GM12891 (cell line): ENCODE measurements at places on chromosomes 1 and 21.

DNA sequence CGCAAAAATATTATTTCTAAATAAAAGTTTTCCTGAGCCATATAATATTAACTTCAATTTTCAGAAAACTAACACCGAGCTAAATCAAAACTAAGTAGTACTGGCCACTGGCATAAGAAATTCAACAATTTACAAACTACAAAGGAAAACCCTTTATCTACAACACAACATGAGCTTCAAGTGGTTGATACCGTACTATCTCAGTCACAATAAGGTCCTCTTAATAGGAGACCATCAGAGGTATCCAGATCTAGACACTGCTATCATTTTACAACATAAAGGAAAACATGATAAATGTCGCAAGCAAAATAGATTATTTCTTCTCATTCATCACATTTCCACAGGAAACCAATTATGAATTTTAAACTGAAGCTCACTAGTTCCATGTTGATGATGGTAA lies 39.5 kb downstream of the GATAD2B start:
- no peak for DNase-seq

DNA sequence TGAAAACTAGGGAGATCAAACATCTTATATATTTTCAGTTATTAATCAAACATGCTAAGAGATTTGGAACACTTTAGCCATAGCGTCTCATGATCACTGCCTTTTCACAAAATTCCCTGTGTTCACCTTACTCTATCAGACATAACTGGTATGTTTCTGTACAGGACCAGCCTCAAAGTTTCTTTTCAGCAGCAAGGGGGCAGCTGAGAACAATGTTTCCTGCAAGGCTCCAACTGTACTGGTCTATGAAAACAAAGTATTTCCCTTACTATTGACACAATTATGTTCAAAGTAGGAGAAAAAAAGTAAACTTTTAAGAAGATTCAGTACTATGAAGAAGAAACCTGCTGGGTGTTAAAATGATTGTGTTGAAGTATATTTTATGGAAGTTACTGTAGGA lies 98.5 kb downstream of the ATF6 start:
- DNase-seq = no peak

DNA sequence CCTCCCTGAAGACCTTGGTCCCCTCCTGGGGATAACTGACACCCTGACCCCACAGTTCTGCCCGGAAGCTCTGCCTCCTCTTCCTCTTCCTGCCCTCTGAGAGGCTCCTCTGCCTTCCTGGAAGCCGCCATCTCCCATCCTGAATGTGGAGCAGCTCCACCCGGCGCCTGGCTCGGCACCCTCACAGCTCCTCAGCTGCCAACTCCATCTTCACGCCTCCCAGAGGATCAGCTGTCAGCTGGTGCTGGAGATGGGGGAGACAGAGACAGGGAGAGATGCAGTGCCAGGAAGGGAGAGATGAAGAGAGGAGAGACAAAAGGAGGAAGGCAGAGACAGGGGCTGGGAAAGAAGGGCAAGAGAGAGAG lies 210.4 kb upstream of the CSF3R start:
- no peak for DNase-seq

GRCh38 chr1:92291372-92291999 lies 7.3 kb downstream of the GLMN start:
- DNase-seq = no peak

DNA sequence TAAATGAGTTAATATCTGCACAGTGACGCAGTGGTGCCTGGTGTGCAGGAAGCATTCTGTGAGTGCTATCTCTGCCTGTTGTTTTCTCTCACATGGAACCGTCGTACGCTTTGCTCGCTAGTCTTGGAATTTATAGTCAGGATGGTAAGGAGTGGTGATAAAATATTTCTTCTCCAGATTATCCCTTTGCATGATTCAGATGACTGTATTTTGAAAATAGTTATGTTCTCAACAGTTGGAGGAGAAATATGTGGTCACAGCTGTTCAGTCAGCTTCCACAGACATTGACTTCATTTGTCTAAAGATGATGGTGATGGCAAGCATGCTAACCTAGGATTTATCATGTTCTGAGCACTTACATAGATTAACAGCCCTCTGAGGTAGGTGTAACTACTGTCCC lies 41.3 kb upstream of the VAMP3 start:
- DNase-seq = no peak

DNA sequence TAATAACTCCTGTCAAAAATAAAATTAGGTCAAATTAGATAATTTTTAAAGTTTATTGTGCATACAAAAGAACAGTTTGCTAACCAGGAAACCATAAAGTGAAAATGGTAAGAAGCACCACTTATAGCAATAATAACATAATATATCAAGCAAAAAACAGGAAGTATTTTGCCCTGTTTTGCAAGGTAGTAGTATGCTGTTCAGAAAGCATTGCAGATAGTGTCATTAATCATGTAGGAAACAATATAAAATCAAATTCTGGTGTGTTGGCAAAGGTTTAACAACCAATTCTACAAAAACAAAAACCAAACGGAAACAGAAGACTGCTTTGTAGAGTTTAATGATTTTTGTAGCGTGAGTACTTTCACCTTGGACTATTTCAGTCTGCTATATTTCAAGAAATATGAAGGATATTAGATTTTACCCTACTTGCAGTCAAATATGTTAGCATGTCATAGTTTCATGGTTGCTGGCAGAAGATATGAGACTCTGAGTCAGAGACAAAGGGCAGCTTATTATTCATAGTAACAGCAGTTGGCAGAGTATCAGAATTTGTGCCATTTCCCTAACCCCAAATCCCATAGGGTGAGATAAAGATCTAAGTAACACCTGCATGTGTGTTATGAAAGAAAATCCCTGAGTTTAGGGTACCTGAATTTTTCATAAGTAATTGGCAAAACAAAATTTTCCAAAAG lies 729.0 kb upstream of the BRINP3 start:
- no peak for DNase-seq

- DNase-seq = no peak
Measured at GRCh38 chr1:44485934-44486460, 80.9 kb downstream of the RNF220 start.

- DNase-seq = no peak
Measured at GRCh38 chr1:110393286-110393685, 2.5 kb upstream of the SLC16A4 start.

- DNase-seq = no peak
Measured at GRCh38 chr1:91760512-91760911, 125.4 kb downstream of the TGFBR3 start.

- no peak for DNase-seq
Measured at GRCh38 chr1:162319493-162320175, 57.0 kb downstream of the SPATA46 start.

- no peak for DNase-seq
Measured at GRCh38 chr1:185568155-185569123, 165.8 kb upstream of the HMCN1 start.

DNA sequence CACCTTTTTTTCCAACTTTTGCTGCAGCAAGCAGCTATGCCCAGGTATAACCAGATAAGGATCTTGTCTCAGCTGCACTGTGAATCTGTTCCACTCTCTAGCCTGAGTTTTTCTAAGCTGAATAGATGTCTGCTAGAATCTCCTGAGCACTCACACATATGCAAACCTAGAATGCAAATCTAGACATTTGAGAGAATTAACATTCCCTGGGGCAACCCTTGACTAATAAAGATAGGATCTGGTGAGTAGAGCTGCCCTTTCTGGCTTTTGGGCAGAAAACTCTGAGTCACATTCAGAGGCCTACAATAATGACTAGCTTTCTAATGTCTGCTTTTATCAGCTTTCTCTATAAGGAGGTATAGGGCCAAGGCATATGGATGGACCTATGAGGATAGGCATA lies 61.4 kb upstream of the BARHL2 start:
- no peak for DNase-seq

DNA sequence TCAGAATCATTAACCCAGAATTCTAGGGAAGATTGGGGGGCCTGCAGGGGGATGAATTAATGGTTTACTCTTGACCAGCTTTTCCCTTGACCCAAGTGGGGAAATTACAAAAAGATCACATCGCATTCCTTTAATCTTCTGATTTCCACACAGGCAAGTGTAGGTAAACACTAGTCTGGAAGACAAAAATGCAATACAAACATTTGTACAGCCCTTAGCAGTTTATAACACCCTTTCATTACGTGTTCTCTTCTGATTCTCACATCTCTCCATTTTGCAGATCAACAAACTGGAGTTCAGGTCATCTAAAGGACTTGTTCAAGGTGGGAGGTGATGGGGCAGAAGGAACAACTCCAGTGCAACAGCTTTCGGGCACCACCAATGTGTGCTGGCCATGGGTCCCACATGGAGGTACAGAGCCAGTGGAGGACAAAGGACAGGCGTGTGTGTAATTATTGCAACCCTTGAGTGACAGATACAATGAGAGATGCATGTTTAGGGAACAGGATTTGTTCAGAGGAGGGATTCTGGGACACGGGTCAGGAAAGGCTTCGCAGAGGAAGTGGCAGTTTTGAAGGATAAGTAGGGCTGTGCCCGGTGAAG lies 20.4 kb downstream of the ATF3 start:
- no peak for DNase-seq

DNA sequence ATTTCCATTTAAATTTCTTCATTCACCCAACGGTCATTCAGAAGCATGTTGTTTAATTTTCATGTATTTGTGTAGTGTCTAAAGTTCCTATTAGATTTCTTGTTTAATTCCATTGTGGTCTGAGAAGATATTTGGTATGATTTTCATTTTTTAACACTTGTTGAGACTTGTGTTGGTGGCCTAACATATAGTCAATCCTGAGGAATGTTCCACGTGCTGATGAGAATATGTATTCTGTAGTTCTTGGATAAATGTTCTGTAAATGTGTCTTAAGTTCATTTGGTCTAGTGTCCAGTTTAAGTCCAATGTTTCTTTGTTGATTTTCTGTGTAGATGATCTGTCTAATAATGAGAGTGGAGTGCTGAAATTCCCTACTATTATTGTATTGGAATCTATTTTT lies 22.7 kb upstream of the LCE5A start:
- DNase-seq = no peak

DNA sequence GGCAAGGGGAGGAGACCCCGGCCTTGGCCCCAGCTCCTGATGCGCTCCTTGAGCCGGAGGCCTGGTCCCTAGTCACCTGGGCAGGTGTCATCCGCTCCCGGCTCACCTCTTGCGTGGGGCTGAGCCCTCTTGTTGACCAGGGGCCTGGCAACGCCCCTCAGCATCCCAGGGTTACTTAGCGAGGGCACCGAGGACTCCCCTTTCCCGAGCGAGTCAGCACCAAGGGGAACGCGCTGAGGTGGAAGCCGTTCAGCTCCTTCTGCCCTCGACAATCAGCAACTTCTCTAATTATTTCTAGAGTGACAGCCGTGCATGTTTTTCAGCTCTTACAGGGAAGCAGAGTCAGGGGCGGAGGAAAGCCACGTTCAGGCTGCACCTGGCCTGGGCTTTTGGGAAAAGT lies 522 bp downstream of the SLC45A1 start:
- DNase-seq = no peak

DNA sequence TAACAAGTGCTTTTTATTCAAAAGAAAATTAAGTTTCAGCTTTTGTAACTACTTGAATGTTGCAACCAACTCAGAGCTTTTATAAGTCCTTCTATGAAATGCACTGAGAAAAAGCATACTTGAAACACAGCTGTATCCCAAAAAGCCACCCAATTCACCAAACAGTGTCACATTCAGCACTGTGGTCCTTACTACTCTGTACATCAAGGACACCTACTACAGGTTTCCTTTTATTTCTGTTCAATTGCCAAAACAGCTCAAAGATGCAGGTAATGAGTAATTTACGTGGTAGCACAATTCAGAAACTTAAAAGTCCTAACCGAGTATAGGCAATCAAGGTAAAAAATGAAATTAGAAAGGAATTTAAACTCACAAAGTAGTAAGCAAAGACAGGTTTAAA lies 2.5 kb downstream of the EIF4G3 start:
- no peak for DNase-seq

DNA sequence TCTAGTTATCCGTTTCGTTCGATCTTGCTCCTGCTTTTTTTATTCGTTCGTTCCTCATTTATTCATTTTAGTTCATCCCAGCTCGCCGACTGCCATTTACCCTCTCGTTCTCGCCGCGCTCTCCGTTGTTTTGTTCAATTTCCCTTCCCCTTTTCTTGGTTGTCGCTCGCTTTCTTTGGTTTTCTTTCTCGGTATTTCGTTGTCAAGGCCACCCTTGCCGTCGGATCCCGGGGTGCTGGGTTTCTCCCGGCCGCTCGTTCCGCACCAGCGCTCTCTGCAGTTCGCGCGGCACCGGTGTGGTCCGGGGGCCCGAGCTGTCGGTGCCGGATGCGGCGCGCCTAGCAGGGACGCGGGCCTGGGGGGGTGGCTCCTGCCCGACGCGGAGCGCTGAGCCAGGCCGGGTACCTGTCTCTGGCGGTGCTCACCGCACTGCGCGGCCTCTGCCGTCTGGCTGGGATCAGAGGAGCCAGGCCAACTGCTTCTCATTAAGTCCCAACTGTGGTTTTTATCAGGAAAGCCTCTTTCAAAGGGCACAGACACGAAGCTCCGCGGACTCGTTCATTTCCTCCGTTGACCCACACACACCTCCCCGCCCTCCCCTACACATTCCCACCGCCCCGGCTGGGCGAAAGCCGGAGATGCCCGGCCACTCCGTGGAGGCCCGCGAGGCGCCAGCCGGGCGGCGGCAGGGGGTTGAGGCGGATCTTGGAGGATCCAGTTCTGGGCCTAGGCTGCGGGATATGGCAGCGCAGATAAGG lies 1.6 kb downstream of the ALX3 start:
- peak; percentile 46 for DNase-seq

- DNase-seq = no peak
Measured at GRCh38 chr21:46163380-46163779, 8.0 kb upstream of the FTCD start.

DNA sequence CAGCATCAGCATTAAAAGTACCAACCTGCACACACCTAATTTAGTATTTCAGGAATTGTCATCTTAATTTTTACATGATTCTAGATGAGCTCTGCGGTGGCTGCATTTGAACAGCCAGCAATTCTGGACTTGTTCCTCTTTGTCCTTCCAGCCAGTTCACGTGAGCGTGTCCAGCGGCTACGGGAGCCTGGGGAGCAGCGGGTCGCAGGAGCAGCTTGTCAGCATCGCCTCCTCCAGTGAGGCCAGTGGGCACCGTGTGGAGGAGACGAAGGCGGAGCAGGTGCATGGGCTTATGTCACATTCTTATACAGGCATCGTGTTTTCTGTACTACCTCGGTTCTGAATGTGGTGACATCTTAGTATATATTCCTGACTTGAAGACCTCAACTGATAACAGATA lies 25.7 kb downstream of the PER3 start:
- DNase-seq = no peak

- DNase-seq = no peak
Measured at GRCh38 chr1:39228252-39228651, 23.8 kb downstream of the MACF1 start.
